ENCODE measurements at places on chromosomes 7 and 10.

GRCh38 chr10:11143242-11143641 is 125.6 kb downstream of the CELF2 start:
- DNase-seq = no peak

DNA sequence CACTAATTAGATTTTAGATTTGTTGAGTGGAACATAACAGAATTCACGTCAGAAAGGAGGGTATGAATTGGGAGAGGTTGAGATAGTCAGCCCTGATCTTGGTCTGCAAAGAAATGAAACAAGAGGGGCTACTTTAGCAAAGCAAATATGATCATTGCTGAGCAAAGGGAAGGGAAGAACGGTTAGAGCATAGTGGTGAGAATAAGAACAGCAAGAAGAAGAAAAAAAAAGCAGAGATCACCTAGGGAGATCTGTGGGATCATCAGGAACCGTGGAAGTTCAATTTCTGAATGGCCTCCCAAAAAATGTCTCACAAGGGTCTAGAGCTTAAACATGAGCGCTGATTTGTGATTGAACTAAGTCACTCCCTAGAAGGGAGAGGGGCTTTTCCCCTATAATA is 156.1 kb downstream of the DGKI start:
- DNase-seq = no peak

DNA sequence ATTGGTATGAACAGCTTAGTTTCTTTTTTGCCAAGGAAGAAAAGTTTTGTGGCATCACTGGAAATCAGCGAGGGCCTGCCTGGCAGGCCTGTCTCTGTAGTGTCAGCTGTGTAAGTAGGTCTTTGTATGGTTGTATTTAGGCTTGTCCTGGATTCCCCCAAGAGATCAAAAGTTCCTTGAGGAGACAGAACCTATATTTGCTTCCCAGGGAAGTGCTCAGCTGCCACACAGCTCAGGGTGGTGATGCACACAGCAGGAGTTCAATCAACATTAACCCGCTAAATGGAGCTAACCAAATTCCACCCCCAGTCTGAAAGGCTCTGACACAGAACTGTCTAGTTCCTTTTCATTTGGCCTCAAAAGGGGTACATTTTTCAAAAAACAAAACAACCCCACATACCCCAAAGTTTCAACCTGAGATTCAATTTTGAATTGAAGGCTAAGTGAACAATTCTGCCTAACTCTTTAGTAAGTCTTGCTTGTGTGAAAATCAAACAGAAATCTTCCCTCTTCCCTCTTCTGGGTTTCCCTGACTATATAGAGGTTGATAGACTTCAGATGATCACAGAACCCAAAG is 124.4 kb downstream of the CLEC2L start:
- DNase-seq = no peak

DNA sequence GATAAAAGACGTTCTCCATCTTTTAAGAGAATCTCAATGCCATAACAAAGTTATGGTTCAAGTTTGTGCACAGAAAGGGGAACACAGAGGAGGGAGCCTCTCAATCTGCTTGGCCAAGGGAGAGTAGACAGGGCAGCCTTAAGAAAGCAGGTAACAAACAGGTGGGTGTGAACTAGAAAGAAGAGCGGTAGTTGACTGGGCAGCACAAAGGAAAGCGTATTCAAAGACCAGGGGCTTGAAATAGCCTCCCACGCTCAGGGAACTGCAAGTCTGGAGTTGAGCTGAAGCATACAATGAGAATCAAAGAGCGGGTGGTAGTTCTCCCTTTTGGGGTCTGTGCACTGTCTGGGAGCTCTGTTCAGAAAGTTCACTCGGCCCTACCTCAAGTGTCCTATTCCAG is 18.9 kb upstream of the MACC1 start:
- DNase-seq = no peak

DNA sequence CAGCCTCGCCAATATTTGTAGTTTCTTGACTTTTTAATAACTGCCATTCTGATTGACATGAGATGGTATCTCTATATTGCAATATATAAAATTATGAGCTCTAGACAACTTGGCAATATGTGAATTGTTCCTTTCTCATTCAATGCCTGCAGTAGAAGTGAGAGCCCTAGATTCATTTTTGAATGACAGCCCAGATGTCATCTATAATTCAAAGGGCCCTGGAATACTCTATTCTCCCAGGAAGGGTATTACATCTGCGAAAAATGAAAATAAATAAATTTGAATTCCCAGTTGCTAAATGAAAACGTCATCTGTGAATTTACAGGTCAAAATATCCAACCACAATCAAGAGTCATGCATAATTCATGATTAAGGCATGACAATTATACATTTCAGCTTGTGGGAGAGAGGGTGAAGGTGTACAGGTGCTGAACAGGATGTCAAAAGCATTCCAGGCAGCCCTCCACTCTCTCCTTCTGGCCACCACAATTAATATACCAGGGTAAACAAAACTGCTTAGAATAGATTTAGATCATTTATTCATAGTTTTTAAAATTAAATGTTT is 1147.3 kb downstream of the XPNPEP1 start:
- no peak for DNase-seq

- no peak for DNase-seq
Observed at GRCh38 chr7:82080254-82080927, 310.5 kb upstream of the HGF start.

DNA sequence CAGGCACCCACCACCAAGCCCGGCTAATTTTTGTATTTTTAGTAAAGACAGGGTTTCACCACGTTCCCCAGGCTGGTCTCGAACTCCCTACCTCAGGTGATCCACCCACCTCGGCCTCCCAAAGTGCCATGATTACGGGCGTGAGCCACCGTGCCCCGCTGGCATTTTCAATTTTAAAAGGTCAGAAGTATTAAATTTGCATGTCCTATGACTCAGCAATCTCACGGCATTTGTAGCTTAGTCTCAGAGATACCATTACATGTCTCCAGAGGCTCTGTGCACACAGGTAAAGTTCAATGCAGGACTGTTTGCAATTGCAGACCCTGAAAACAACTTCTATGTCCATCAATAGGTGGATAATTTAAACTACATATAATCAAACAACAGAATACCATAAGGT is 99.2 kb downstream of the DLG5 start:
- DNase-seq = no peak

DNA sequence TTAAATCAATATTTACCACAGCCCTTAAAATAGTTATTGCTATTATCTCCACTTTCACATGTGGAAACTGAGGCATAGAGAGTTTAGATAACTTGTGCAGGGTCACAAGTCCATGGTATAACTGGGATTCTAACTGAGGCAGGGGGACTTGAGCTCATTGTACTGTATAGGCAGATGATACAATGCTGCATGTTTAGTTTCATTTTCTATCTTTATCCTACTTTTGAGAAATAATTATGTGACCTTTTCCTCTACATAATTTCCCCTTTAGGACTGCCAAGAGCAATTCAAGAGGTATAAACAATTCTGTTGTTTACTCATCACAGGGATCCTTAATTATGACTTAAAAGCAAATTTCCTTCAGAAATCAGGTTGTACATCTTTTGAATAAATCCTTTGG is 193.1 kb downstream of the SUGCT start:
- DNase-seq = no peak

DNA sequence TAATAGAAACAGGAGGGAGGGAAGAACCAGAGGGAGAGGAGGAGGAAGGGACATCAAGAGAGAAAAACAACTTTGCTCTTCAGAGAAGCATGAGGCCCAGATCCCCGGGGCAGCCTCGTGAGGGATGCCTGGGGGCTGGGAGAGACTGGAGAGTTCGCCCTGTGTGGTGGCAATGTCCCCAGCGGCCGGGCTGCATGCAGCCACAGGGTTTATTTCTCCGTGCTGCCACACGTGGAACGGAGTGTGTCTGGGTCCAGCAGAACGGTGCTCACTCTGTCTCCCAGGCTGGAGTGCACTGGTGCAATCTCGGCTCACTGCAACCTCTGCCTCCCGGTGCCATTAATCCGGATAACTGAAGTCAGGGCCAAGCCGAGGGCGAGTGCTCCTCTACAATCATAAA is 257.7 kb downstream of the ACTR3B start:
- no peak for DNase-seq

DNA sequence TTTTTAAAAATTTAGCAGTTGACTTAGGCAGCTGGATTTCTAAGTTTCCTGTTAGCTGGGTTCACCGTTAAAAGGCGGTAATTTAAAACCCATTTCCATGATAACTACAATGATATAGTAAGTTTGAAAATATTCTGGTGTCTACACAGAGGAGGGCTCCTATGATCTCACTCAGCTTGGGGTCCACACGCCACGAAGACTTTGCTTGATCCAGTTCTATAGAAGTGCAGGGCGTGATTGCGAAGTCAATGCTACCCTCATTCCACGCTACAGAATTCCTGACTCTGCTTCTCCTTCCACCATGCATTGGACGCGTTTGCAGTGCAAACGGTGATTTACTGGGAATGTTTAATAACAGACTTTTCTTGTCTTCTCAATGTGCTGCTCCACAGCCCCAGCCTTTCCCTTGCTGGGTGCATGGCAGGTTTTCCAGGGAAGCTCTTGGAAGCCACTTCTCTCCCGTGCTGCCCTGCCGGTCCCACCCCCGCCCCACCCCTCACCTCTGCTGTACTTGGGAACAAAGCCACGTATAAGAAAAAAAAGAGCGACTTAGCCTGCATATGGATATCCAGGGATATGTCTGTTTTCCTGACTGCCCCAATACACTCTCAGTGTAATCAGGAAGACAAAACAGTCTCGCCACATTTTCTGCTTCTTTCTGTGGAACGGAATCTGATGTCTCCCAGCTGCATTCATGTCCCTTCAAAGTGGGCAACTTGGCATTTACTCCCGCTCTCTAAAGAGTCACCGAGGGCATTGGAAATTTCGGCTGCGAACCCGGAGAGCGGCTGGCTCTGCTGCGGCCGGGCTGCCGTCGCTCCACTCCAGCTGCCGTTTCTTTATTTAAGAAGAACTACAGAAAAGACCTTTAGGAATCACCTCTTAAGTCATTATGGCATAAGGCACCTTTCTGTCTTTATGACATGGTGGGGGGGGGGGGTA is 434.4 kb upstream of the MGMT start:
- DNase-seq = no peak

DNA sequence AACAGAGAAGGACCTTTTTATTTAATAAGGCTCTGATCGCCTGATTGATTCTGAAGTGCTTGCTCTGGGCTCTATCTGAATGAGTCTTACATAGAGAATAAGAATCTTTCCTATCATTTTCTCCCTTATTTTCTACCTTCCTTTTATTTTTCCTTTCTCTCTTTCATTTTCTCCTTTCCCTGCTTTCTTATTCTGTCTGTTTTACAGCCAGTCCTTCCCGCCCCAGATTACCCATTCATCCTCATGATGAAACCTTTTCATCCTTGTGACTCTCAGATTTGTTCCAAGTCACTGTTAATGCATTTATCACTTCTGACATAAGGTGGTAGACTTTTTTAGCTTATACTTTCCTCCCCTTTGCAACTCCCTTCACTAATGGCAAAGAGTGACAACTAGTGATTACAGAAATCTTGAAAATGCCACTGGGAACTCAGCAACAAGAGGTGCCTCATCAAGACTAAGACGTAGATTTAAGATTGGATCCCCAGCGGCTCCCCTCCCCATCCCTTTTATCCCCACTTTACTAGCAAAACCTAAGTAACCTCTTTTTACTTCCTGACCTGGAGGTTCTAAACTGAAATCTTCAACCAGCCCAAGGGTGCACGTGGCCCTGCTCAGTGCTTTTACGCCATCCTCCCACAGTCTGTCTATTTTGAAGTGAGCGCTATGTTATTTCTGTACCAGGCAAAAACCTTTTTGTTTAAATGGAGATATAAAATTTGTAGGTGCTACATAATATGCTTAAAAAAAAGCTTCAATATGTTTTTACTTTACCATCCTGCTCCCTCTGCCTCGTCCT is 179.8 kb downstream of the DYNC1I1 start:
- peak; percentile 85 for DNase-seq

- DNase-seq = no peak
Observed at GRCh38 chr10:43210556-43210955, 56.3 kb downstream of the RASGEF1A start.

DNA sequence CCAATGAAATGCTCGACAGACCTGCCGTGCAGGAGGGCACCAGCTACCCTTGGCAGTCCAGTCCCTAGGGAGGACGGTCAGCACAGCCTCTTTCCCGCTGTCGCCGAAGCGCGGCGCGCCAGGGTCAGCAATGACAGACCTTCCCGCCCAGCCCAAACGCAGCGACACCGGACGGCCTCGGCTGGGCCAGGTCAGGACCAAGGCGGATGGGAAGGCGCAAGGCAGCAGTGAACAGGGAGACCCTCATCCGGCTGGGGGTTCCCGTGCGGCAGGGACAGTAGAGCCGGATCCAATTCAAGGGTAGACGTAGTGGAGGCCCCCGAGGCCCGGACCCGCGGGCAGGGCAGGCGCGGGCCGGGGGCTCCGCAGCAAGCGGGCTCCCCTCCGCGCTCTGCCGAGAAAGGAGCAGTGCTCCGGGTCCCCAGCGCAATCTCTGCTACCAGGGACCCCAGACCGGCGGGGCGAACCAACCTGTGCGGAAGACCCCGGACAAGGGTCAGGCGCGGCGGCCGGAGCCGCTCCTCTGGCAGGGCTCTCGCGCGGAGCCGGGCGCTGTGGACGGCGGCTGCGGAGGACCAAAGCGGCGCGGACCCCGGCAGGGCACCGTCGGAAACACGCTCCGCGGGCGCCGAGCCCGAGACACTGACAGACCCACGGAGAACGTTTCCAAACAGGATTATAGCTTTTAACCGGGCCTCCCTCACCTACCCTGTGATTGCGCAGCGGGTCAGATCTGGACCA is at the start of gene SEC31B:
Gene SEC31B, minus strand, starts transcription at position 551 of the 741 bp plus-strand sequence. CDS start 2,909 bp downstream, outside the sequence.
- no peak for DNase-seq

- DNase-seq = no peak
Observed at GRCh38 chr7:45443263-45443662, 130.9 kb upstream of the ADCY1 start.

- DNase-seq = no peak
Observed at GRCh38 chr7:26614503-26614902, 249.9 kb downstream of the SKAP2 start.

GRCh38 chr10:75403144-75403938 is 1.8 kb upstream of the ZNF503 start:
- DNase-seq = peak; percentile 9

DNA sequence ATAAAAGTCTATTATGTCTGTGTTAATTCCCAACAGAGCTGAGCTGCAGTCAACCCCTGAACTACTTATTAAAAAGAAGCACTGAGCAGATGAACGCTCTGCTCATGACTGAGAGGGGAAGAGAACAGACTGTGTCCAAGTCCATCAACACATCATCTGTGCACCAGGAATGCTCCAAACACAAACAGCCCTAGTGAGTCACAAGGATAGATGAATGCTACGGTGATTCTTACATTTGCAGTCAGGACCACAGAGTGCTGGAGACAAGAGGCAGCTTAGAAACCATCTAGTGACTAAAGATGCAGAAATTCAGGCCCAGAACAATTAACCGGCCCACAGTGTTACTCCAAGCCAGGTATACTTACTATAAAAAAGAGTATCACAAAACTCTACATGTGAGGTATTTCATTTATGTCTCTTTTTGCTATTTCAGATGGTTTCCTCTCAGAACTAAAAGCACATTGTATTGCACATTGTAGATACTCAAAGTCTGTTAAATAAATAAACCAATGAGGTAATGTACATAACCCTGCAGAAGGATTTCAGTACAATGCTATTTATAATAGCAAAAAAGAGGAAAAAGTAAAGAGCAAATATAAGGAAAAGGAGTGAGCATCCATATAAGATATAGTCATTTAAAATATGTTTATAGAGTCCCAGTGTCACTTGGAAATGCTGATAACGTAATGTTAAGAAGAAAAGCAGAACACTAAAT is 159.2 kb downstream of the KCNMA1 start:
- no peak for DNase-seq

- DNase-seq = peak; percentile 26
Observed at GRCh38 chr7:29102558-29103151, 43.7 kb downstream of the CPVL start.

- DNase-seq = no peak
Observed at GRCh38 chr10:34815185-34816084, at the start of gene PARD3. PARD3 (minus strand) TSS chr10:34815296; CDS start chr10:34814995, 301 bp downstream.

Measured in DMS79 treated with DMSO at 0.1 percent for 48 hours (cell line).